Posterior vena cava (tissue), 2 donors: ENCODE measurements at places on chromosomes 7 and 10. TPM values are rescaled to one million over a fixed set of nuclear protein-coding genes. Genes with fewer than 3 reads are reported as not detected.

GRCh38 chr10:100009283-100009792, 409 bp downstream of the DNMBP start:
- DNase-seq = no peak

DNA sequence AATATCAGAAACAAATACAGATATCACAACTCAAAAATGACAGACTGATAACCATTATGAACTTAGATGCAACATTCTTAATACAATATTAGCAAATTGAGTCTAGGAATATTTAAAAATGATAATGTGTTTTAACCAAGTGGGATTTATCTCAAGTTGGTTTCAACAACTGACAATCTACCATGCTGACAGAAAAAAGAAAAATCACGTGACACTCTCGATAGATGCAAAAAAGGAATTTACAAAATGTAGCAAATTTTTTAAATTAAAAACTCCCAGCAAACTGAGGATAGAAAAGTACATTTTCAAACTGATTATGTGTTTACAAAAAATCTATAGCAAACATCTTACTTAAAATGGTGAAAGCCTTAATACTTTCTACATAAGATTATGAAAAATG, 177.4 kb downstream of the MALRD1 start:
- no peak for DNase-seq

DNA sequence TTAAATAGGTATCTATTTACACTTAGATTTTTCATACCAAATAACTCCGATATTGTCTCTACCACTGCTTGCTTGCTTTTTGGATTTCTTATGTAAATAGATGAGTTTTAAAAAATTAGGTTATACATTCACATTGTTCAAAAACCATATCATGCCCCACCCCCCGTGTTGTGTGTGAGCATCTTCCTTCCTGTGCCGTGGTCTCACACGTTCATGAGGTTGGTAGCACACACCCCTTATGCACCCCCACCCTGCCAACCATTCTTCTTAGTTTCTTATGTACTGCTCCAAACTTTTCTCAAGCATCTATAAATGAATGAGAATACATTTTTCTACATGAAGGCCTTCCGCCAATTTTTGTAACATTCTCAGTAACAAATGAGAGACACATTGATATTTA, 115.6 kb downstream of the FANK1 start:
- no peak for DNase-seq

- no peak for DNase-seq
Observed at GRCh38 chr7:16905300-16906044, 23.7 kb upstream of the AGR3 start.

GRCh38 chr7:26723129-26723528, 141.3 kb downstream of the SKAP2 start:
- DNase-seq = no peak

DNA sequence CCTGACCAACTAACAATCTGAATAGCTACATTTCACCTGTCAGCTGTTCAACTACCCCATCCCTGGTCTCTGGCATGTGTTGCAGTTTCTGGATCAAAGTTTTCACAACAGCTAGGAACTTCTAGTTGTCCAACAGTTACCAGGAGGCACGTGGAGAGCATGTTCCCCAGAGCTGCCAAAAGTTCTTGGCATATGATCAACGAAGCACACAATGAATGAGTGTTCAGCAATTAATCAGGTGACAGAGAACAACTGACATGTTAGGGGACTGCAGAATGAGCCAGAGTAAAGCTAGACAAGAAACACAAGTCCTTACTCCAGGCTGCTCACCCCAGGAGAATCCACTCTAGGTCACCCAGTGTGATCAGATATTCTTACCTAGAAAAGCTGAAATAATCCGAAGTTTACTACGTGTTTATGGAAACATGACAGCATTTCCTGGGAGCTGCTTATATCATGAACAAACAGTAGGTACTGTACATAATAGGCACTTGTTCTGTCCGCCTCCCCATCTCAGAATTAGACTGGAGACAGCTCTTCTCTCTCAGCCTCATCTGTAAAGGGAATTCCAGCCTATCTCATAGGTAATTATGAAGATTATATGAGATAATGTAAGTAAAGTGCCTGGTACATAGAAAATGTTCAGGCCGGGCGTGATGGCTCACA, 50.6 kb downstream of the ZNF438 start:
- no peak for DNase-seq

GRCh38 chr10:36712695-36713094, 412.7 kb upstream of the ANKRD30A start:
- DNase-seq = no peak

- DNase-seq = no peak
Observed at GRCh38 chr10:62851442-62851841, 35.3 kb upstream of the EGR2 start.

DNA sequence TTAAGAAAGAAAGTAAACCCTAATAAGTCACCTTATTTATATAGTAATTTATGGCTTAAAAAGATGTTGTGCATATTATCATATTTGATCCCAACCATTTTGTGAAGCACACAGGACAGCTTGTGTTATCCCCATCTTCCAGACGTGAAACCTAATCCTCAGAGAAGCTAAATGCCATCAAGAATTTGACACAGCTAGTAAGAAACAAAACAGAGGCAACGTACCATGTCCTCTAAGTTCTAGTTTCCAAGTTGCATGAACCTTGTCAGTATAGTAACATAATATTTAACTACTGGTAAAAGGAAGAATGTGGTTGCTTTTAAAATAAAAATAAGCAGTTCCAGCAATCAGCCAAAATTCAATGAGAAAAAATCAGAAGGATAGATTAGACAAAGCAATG, 41.5 kb downstream of the PTN start:
- DNase-seq = no peak

GRCh38 chr10:31456468-31456867, 137.5 kb downstream of the ZEB1 start:
- no peak for DNase-seq

DNA sequence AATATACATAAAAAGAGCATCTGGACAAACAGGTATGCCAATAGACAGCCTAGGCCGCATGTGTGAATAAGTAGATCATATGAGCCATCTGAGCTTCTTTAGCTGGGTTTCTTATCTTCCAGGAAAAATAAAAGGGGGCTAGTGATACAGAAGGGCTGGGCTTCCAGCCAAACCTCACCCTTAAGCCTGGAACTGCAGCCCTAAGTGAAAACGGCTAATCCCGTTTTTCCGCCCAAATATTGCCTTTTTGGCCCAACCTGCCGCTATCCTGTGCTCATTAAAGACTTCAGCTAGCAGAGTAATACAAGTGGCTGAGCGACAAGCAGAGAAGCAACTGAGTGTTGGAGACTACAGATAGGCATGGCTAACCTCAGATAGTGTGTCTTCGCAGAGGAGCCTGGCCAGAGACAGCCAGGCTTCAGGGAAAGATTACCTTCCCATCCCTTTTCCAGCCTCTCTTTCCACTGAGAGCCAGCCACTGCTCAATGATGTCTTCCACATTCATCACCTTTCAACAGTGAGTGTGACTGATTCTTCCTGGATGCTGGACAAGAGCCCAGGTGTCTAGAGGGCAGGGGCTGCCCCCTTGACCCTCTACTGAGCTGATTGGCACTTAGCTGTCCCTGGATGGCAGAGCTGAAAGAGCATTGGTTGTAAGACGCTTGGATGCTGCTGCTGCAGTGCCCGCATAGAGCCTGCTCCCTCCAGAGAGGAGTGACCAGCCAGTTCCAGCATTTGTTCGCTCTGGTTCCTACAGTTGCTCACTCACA, 108.9 kb downstream of the ITGB8 start:
- no peak for DNase-seq

DNA sequence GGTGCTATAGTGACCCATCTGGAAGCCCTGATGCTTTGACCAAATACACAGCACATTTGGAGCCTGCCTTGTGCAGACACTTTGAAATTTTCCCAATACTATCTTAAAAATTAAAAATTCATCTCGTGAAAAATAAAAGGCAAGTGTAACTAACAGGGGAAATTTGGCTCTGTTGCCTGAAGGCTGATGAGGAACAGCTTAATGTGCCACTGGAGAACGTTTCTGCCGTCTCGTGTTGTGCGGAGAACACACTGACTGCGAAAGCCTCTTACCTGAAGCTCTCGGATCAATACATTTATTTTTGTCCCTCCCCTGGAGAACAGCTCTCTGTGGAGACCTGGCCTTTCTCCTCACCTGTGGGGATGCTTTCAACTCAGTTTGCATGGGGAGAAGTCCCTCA, 77.2 kb upstream of the CHST15 start:
- no peak for DNase-seq

- DNase-seq = no peak
Observed at GRCh38 chr7:92994901-92995300, 122.9 kb downstream of the SAMD9 start.

- no peak for DNase-seq
Observed at GRCh38 chr7:103528152-103528551, 82.1 kb upstream of the SLC26A5 start.

- DNase-seq = no peak
Observed at GRCh38 chr7:81887098-81888090, 117.5 kb upstream of the HGF start.

GRCh38 chr7:89943525-89944050, 210.7 kb upstream of the STEAP1 start:
- DNase-seq = no peak

DNA sequence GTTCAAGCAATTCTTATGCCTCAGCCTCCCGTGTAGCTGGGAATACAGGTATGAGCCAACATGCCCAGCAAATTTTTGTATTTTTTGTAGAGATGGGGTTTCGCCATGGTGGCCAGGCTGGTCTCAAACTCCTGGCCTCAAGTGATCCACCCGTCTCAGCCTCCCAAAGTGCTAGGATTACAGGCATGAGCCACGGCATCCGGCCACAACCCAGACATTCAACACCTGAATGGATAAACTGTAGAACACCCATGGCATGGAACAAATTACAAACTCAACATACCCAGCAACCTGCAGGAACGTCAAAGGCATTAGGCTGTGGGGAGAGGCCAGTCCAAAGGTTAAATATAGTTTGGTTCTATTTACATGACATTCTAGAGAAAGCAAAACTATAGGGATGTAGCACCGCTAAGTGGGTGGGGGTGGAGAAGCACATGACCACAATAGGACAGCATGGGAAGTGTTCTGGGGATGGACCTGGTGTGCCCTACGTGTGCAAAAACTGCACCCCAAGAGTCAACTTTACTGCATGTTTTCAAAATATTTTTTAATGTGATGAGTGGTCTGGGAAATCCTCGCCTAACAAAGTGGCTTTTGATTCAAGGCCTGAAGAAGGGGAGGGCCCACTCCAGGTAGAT, 6.5 kb upstream of the PGAM2 start:
- no peak for DNase-seq

GRCh38 chr10:127024685-127025435, 119.6 kb downstream of the DOCK1 start:
- no peak for DNase-seq

- DNase-seq = peak; percentile 91
Observed at GRCh38 chr7:132577206-132578049, 1.2 kb upstream of the PLXNA4 start.

CAMK1D gene
- total RNA-seq = 17.8 TPM

VWC2 gene
- total RNA-seq = 0.10 TPM

SLC26A5 gene
- not detected for total RNA-seq
